ENCODE measurements at places on chromosomes 16 and 17.

- H3K36me3 ChIP-seq, result peaks cover 48% of the 10 kb centered on the region
- DNase-seq, result peak; percentile 95
- H3K4me1 ChIP-seq, result peaks cover 32% of the 10 kb centered on the region
- H3K27me3 ChIP-seq, result no peaks in the 10 kb centered on the region
- H3K4me3 ChIP-seq, result peak within 1 kb of the TSS; percentile 93
- peak within 1 kb of the TSS; percentile 95 for H3K27ac ChIP-seq
Measured at GRCh38 chr16:88803264-88803987, at the start of gene CDT1. TSS of gene CDT1 (plus strand) at chr16:88803789. CDS start at chr16:88803832, 43 bp downstream.

DNA sequence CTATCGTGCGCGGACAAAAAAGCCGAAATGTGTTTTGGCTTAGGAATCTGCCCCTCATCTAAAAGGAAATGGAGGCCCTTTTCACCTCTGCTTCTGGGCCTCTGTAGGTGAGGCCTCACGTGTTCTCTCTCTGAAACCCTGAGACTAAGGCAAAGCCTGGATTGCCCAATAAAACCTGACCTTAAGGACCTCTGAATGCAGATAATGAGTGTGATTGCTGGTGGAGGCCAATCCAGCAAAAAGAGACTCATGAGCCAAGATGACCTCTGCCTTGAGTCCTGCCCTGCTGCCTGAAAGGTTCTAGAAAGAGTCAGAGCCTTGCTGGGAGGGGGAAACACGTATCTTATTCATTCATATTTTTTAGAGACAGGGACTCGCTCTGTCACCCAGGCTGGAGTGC is 44.5 kb upstream of the ABR start:
- H3K4me3 ChIP-seq, result no peak overlapping the region
- no peak for DNase-seq
- peaks cover 6% of the 10 kb centered on the region for H3K4me1 ChIP-seq
- H3K27me3 ChIP-seq, result peaks cover 22% of the 10 kb centered on the region
- H3K27ac ChIP-seq, result no peak overlapping the region
- H3K36me3 ChIP-seq, result no peaks in the 10 kb centered on the region

DNA sequence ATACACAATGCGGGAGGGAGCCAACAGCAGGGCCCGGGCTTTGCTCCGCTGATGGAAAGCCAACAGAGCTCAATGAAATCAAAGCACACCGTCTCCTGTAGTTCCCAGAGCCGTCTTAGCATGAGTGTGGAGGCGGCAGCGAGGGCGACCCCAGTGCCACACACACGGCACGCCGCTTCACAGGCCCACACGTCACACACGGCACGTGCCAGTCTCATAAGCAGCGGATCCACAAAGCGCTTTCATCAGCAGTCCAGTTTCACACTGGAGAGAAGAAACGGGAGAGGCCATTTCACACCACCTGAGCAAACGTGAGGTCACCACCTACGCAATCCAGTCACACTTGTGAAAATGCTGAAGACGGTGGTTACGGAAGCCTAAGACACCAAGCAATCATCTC is 34.8 kb downstream of the CYB5D2 start:
- H3K27me3 ChIP-seq, result no peaks in the 10 kb centered on the region
- peak overlapping the region; percentile 94 for H3K27ac ChIP-seq
- H3K36me3 ChIP-seq, result peaks cover 97% of the 10 kb centered on the region
- no peak for DNase-seq
- peaks cover 54% of the 10 kb centered on the region for H3K4me1 ChIP-seq

- peaks cover 22% of the 10 kb centered on the region for H3K36me3 ChIP-seq
- H3K4me3 ChIP-seq, result no peak overlapping the region
- no peak for DNase-seq
- no peaks in the 10 kb centered on the region for H3K27me3 ChIP-seq
- H3K4me1 ChIP-seq, result peaks cover 9% of the 10 kb centered on the region
- H3K27ac ChIP-seq, result no peak overlapping the region
Measured at GRCh38 chr17:19387921-19388521, 1.0 kb upstream of the MFAP4 start.

All from activated T-cell treated with anti-CD3 and anti-CD28 coated beads, Interleukin-2, amount 50 U/mL, for 24 hours (primary cell).